DMS79 treated with DMSO at 0.1 percent for 48 hours (cell line): ENCODE measurements at places on chromosomes 2 and 18.
A peak's percentile ranks its signal among the peaks of the same experiment; 100 is the strongest.

GRCh38 chr2:228646061-228646460 lies 464.6 kb upstream of the SPHKAP start:
- no peak for DNase-seq

DNA sequence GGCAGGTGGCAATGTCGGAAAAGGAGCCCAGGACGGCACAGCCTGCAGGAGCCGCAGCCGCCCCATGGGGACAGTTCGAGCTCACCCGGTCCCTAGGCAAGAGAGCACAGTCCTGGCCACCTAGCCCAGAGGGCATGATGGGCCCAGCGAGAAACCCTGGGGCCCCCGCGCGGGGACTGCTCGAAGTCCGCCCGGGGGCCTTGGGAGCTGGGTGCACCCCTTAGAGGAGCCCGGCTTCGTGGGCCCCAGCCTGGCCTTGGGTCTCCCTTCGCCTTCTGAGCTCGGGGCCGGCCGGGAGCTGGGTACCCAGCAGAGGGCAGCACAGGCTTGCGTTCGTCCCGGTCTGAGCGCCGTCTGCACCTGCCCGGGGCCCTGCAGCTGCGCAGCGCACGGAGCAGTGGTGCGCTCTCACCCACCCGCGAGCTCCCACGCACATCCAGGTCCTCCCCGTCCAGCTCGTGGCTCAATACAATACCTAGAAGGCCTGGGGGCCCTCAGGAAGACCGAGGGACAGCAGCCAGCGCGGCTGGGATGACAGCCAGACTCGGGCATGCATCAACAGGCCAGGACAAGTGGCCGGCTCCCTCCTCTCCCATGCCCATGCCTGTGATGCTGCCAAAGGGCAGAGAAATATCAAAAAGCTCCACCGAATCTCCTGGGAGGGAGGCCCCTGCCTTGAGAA lies 96.2 kb upstream of the ZNF532 start:
- DNase-seq = peak; percentile 82

- peak; percentile 95 for DNase-seq
Measured at GRCh38 chr2:135960656-135961551, 24.5 kb downstream of the DARS1 start.

GRCh38 chr2:146853741-146854444 lies 990.9 kb upstream of the ACVR2A start:
- no peak for DNase-seq

GRCh38 chr2:1910021-1910420 lies 165.7 kb upstream of the PXDN start:
- DNase-seq = no peak

DNA sequence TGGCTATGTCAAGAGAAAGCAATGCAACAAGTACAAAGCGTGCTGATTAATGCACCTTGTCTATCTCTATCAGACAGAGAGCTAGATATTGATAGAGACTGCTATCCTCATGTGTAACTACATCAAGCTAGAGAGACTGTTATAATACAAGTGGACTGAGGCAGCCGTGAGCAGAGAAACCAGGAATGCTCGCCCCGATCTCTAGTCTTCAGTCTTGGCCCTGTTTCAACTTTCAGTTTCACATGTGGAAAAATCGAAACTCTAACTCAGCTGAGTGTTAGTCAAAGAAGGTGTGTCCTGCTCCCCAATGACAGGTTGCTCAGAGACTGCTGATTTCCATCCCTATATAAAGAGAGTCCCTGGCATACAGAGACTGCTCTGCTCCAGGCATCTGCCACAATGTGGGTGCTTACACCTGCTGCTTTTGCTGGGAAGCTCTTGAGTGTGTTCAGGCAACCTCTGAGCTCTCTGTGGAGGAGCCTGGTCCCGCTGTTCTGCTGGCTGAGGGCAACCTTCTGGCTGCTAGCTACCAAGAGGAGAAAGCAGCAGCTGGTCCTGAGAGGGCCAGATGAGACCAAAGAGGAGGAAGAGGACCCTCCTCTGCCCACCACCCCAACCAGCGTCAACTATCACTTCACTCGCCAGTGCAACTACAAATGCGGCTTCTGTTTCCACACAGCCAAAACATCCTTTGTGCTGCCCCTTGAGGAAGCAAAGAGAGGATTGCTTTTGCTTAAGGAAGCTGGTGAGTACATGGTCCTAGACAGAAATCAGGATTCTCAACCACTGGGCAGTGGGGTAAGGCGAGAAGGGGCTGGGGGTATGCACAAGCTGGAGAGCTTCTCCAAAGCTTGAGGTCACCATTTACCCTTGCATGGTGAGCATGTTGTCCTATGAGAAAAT lies at the start of gene RSAD2:
Gene RSAD2, plus strand, starts transcription at position 376 of the 903 bp plus-strand sequence. Its CDS starts 24 bp downstream, at position 400.
- peak; percentile 89 for DNase-seq

DNA sequence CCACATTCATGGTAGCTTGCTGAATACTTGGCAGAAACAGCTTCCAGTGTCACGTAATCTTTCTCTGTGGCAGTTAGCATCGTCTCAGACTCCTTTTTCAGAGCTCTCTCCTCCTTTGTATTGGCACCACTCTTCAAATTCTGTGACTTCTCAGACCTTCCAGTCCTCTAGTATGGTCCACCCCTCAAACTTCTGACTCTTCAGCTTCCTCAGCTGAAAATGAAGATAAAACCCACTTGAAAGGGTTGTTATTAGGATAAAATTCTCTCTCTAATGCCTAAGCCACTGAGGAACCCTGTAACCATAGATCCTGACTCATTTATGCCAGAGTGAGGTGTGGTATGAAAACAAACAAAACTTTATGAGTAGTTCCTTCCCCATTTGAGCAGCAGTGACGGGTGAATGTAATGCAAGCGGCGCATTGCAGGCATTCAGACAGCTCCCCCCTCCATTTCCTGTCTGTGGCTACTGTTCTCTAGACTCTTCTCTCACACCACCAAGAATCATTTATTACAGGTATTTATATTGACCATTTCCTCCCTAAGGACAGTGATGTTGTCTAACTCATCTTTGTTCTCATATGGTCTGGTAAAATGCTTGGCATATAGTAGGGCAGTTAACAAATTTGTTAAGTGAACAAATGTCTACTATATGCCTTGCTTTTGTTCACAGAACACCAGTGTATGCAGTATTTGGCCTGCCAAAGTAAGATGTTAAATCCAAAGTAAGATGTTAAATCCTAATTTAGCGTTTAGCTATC lies 35.3 kb downstream of the GALNT1 start:
- DNase-seq = no peak

GRCh38 chr2:42067521-42067920 lies 19.7 kb downstream of the PKDCC start:
- no peak for DNase-seq

DNA sequence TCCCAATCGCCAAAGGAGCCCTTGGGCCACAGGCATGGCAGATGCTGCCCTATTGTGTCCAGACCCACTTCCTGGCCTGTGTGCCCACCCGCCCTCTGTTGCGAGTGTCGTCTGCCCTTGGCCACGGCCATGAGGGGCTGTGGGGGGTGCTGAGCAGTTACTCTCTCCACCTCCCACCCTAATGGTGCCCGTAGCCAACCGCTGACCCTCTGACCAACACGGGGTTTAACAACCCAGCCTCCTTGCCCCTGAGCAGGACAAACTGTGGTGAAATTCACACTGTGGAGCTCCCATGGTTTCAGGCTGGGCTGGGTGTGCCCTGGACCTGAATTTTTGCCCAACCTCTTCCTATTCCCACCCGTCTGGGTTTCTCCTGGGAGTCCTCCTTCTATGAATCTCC lies 145.7 kb upstream of the HDAC4 start:
- no peak for DNase-seq

- no peak for DNase-seq
Measured at GRCh38 chr2:12314127-12314760, 402.5 kb upstream of the TRIB2 start.
